Placental epithelial cell (primary cell): ENCODE measurements at places on chromosomes 6 and 20. TPM values are rescaled to one million over a fixed set of nuclear protein-coding genes. Genes with fewer than 3 reads are reported as not detected.

The ID1 gene
- 2.3 and 2.4 TPM in 2 replicates for total RNA-seq

The OR12D3 gene
- not detected in 2 replicates for total RNA-seq

The BNIP5 gene
- not detected in 2 replicates for total RNA-seq

The VAPB gene
- total RNA-seq, result 14.4 and 16.9 TPM in 2 replicates

The NKX2-2 gene
- total RNA-seq, result not detected in 2 replicates

The ASIP gene
- total RNA-seq, result not detected in 2 replicates
